ENCODE measurements at places on chromosomes 5 and 9.

DNA sequence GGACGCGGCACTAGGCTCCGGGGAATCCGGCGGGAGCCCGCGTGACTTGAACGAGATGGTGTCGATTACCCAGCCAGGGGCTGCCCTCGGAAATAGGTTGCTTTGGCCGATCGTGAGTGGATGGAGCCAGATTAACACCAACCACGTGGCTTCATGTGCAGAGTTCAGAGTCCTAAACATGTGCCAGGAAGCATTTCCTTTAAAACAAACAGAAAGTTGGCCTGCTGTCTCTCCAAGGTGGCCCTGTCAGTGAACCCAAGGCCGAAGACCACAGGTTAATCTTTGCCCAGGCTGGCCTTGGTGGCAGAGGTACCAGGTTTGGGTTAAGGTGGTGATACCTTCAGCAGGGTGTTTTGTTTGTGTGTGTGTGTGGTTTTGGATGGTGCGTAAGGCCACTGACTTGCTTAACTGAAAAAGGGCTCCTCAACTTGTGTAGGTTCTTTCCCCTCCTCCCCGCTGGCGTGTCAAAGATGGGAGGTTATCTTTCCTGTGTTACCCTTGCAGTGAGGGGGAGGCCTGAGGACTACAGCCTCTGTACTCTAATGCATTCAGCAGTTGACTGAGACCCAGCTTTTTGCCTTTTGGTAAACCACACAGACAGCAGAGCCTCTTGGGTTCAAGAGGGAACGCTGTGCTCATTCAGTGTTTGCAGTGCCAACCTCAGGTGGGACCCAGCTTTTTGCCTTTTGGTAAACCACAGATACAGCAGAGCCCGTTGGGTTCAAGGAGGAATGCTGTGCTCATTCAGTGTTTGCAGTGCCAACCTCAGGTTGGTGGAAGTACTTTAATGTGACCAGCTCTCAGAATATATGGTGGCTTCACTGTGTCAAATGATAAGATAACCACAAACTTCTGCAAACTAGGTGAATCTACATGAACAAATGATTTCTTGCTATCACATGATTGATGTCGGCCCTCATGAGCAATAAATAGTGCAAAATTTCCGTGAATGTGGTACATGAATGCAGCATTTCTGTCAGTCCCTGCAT lies 1.4 kb downstream of the IQGAP2 start:
- peak; percentile 90 for DNase-seq

- no peak for DNase-seq
Measured at GRCh38 chr9:34610434-34611206, 1.3 kb downstream of the RPP25L start.

DNA sequence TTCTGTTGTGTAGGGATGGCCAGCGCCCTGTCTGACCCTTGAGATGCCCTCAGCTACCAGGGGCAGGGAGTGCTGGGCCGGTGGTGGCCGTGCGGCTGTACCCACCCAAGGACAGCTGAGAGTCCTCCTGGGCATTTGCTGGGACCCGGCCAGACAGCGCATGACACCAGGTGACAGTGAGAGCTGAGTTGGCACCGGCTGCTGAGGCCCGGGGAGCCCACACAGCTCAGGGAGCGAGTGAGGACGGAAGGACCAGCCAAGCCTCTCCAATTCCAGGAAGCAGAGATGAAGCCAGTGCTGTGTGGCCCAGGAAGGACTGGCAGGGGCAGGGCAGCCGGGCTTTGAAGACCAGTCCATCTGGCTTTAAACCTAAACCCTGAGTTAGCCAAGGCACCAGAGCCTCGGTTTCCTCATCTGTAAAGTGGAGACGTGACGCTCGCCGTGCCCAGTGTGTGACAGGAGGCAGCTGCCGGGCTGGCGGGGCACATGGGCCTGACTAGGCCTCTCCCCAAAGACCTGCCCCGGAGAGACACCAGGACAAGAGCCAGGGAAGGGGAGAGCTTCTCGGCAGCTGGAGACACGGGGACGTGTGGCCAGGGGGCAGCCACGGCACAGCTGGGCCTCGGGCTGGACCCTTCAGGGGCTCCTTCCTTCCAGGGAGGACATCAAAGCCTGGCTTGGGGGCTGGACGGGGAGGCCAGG lies 3.0 kb upstream of the AGPAT2 start:
- DNase-seq: no peak

DNA sequence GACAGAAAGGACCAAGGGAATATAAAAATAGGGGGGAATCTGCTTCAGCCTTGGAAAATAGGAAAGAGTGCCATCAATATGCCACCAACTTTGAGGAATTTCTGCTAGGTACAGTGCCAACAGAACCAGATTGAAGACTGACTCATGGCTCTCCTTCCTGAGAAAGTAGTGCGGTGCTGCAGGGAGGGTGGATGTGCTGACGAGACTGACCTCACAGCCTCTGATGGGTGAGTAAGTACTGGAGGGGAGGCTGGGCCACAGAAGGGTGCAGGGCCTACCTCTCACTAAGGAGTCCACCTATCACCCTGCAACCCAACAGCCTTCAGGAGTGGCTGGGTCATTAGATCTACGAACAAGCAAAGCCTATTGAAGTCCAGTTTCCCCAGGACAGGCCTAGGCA lies 187.6 kb downstream of the GABBR2 start:
- no peak for DNase-seq

GRCh38 chr5:143933451-143933850 lies 121.5 kb downstream of the HMHB1 start:
- no peak for DNase-seq

DNA sequence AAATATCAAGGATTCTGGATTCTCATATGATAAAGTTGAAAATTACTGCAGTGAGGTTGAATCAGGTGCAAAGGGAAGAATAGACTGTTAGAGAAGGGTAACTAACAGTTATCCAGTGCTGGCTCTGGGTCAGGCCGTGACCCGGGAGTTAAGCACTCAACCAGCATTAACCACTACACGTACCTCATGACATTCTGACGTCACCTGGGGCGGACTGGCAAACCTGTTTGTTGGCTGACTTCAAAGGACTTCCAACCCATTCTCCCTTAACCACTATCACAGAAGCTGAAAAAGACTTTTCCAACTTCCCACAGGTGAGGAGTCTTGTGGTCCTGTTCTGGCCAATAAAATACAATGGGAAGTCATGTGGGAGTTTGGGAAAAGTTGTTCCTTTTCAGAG lies 268.9 kb downstream of the ENC1 start:
- DNase-seq: no peak

GRCh38 chr9:86876621-86877196 lies 70.6 kb downstream of the GAS1 start:
- no peak for DNase-seq

- no peak for DNase-seq
Measured at GRCh38 chr9:77454663-77455062, 193.5 kb downstream of the GNA14 start.

DNA sequence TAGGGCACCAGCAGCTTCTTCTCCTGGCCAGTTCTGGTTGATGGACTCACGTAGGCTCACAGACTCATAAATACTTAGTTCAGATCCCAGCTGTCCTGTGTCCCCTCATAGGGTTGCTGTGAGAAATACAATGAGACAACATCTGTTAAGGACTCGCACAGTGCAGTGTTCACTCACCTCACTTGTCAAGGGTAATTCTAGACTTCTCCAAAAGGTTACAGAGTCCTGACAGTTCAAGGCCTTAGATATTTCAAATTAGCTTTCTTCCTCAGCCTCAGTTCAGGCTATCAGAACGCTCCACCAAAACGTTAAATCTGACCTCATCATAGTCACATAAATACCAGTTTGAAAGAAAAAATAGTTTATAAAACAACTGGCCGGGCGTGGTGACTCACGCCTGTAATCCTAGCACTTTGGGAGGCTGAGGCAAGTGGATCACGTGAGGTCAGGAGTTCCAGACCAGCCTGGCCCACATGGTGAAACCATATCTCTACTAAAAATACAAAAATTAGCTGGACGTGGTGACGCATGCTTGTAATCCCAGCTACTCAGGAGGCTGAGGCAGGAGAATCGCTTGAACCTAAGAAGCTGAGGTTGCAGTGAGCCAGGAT lies 106.3 kb downstream of the UGCG start:
- no peak for DNase-seq

DNA sequence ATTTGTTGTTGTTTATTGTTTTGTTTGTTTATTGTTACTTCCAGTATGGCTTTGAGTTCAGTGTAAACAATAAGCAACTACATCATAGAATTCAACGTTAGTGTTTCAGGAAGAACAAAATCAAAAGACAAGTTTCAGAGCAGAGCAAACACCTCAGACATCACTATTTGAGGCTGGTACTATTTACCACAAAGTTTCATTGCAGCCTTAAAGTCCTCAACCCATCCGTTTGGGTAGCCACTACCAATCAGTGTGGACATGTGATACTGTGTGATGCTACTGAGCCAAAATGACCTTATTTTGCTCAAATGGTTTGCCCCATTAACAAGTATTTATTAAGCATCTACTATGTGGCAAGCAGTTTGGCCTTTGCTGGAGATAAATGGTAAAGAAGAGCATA lies 458.5 kb upstream of the PTGER4 start:
- no peak for DNase-seq

DNA sequence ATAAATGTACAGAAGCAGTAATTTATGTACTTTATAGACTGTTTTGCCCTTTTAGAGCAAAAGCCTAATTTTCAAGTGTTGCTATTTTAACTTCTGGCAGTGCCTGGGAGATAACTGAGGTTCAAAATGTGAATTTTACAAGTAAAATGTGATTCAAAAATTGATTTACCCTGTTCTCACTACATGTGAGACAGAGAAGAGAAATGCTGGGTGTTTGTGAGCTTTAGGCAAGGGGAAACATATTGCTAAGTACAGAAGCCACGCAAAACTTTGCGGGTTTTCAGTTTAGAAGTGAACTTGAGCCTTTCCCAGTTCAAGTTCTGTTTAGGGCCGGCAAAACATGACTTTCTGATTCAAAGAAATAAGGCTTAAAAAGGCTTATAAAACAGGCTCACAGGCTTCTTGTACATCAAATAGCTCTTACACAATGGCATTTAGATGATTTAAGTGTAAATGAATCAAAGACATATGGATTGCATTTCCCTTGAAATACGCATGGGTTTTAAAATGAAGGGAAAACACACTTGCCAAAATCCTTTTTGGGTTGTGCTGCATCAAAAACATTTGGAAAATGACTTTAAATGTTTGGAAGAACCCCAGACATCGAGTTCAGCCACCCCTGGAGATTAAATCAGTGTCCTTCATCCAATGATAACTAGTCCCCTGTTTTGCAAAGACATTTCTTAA lies 370.8 kb upstream of the MEF2C start:
- no peak for DNase-seq

DNA sequence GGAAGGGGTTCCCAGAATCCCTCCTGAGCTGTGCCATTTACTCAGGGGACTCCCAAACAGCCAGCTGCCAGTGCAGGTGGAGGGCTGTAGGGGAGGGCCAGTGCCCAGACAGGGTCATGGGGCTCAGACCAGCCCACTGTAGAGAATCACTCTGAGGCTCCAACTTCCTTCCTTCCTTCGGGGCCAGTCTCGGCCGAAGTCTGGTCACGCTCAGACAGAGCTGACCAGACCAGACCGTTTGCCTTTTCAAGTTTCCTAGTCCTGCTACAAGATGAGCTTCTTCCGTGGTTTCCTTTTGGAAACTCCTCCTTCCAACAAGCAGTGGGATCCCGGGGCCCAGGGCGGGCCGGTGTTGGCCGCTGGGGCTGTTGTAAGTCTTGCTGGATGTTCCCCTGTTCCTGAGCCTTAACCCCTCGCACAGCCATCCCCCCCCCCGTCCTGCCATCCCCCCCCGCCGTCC lies 52.6 kb downstream of the SAR1B start:
- no peak for DNase-seq

DNA sequence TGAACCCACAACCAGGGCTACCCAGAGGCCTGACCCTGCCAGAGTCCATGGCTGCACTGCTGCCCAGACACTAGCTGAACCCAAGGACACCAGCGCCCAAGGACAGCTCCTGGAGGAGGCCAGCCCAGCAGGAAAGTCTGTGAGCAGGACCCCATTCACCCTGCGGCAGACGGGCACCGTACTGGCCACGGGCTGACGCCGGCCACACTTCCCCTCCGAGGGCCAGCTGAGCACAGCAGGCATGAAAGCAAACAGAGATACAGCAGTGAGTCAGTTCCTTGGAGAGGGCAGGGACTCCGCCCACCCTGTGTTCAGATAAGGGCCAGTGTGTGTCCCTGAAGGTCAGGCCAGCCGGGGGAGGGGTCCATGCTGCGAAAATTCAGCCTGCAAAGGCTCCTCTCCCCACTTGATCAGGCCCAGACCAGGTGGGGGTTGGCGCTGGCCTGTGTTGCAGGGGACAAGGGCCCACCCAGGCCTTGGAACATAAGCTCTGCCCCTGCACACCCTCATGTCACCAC lies 3.2 kb downstream of the RNF208 start:
- no peak for DNase-seq

DNA sequence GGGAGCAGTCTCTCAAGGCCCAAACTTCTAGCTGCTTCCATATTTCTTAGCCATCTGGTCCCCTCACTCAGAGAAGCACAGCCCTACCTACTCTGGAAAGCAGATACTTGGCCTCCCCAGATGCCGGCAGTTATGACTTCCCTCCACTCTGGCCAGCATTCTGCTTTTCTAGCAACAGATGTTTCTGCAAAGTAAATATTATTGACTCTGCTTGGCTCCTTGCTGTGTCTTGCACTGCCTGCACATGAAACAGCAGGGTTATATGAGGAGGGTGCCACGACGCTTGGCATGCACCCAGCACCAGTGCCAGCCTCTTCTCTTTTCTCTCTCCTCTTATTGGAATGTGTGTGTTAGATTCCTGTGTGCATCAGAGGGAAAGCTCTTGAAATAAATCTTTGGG lies 99.7 kb downstream of the ARHGAP26 start:
- no peak for DNase-seq

GRCh38 chr9:70683841-70684240 lies 269.4 kb upstream of the KLF9 start:
- no peak for DNase-seq

- DNase-seq: peak; percentile 13
Measured at GRCh38 chr5:55600497-55601203, 65.9 kb upstream of the PLPP1 start.

DNA sequence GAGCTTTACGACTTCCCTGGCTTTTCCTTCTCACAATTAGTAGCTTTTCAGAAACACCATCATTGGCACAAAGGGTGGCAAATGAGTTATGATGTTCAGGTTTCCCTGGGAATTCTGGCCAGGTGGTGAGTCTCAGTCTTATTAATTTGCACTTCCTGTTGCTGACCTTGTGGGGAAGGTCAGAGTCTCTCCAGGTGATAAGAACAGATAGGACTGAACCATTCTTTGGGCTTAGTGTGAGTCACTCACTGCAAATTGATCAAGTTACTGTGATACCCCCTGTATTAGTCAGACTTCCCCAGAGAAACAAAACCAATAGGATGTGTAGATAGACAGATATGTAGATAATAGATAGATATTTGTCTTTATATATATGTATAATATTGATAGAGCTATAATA lies 53.8 kb upstream of the RANBP3L start:
- no peak for DNase-seq

DNA sequence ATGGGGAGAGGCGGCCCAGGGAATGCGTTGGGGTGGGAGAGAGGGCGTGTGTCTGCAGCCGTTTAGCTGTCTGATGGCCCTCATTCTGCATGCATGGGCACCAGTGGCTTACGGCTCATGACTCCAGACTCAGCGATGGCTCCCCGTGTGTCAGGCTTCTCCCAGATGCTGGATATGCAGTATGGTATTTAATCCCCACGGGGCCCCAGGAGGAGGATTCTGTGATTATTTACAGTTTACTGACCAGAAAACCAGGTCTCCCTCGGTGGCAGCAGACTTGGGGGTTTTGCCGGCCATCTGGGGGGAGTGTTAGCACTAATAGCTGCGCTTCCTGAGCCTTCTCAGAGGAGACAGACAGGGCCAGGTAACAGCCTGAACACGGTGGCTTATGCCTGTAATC lies 4.3 kb downstream of the PRDM12 start:
- DNase-seq: no peak

Data from activated CD4-positive, alpha-beta memory T cell treated with anti-CD3 and anti-CD28 coated beads for 36 hours (primary cell).